ENCODE measurements at places on chromosomes 5 and 9.

- no peak for DNase-seq
Measured at GRCh38 chr9:6945816-6946215, 188.0 kb downstream of the KDM4C start.

DNA sequence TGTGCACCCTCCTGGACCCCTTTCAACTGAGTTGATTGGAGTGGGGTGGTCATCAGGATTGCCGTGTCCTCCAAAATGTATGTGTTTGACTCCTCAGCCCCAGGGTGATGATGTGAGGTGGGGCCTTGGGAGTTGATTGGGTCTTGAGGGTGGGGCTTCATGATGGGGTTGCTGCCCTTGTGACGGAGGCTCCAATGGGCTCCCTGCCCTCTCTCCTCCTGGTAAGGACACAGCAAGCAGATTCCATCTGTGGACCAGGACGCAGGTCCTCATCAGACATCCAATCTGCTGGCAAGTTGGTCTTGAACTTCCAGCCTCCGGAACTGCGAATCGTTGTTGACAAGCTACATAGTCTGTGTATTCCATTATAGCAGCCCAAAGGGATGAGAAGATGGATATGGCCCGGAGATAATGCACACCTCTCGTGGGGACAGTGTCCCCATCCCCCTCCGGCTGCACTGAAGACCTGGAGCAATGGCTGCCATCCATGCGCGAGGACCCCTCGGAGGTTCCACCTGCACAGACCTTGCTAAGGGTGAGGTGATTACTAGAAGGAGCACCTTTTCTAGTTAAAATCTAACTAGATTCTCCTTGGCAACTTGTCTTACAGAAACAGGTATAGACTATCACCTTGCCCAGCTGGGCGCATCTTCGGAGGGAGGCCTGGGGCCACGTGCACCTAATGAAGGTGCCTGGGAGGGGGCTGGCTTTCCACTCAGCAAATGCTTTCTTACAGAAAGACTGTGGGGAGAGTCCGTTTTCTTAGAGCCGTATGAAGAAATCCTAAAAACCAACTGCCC lies 75.7 kb upstream of the IRX4 start:
- DNase-seq, result no peak

GRCh38 chr9:108108852-108109448 lies 619.4 kb upstream of the KLF4 start:
- DNase-seq, result no peak

GRCh38 chr5:85388770-85389169 lies 1004.1 kb upstream of the EDIL3 start:
- DNase-seq, result no peak

DNA sequence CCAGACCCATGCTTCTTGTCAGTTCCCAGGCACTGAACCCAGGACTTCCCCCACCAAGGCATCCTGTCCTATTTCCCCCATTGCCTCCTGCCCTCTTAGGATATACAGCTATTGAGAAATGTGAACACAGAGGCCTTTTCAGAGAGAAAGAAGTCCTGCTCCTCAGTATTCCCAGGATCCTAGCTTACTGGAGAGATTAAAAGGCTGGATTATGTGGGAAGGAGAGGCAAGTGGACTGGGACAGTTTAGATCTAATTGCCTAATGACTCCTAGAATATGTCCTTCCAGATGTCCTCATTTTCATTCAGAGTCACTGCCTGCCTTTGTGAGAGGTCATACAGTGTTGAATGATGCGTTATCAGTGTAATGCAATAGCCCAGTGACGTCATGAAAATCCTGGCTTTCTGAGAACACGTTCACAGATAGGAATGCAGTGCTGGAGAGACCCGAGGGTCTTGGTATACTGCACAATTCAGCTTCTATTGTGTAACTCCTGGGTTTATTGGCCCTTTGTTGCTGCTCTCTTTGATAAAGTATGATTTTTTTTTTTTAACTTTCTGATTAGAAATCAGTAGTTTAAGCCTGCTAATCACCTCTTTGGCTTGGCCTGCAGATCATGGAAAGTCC lies 26.2 kb downstream of the WWC1 start:
- no peak for DNase-seq

DNA sequence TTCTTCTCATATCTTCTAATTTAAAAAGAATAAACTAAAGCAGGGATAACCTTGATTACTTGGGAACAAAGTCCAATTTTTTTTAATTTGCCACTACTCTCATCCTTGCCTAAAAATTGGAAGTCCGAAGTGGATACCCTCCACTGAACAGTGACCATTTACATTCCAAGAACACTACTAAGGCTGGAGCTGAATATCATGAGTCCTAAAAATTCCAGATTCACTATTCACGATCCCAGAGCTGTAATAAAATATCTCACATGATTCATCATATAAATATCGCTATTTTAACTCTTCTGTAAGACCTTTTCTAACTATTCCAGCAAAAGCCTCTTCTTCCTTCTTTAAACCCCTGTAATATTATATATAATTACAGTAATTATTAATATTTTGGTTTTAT lies 57.4 kb downstream of the ATPSCKMT start:
- DNase-seq, result no peak

DNA sequence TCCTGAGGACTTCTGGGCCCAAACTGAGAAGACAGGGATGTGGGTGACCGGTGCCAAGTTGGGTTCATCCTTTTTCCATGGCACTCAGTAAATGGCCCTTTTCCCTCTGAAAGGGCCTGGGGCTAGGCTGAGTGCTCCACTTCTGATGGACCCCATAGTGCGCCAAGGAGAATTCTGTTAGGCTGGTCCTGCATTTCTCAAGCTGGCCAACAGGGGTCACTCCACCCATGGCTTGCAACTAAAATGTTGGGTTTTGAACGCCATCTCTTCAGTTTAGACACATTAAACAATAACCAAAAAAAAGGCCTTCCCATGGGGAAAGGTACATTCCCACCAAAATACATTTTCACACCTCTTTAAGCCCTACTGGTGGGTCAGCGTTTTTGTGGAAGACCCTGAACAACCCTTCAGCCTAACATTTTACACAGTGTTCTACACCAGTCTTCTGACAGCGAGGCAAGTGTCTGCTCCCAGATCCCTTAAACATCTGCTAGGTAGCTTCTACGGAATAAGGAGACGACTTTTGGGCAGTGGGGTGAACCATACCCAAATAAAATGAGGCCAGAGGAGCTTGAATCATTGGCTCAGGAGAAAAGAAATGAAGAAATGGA lies 27.3 kb downstream of the CNTFR start:
- DNase-seq, result no peak

DNA sequence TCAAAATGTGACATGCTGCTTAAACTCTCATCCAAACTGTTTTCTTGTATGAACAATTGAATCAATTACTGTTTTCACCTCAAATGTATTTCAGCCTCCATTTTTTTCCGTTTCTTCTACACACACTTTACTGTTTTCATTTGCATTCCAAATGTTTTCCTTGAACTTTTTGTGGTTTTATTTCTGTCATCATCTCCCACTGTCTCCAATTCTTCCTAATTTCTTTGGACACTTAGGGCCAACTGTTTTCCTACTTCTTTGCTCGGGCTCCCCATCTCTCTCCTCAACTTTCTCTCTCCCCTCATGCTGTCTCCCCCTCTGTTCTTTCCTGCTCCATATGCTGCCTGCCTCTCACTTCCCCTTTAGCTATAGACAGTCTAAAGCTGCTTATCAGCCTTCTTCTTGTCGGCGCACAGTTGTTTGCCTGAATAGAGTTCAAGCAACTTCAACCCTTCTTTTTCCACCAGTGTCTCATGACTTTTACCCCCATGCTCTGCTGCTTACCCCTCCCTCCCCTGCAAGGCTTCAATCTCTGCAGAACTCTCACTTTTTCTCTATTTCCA lies 443.4 kb downstream of the DTWD2 start:
- DNase-seq, result no peak

GRCh38 chr5:177447611-177448243 lies 1.1 kb downstream of the PRR7 start:
- DNase-seq, result peak; percentile 95

DNA sequence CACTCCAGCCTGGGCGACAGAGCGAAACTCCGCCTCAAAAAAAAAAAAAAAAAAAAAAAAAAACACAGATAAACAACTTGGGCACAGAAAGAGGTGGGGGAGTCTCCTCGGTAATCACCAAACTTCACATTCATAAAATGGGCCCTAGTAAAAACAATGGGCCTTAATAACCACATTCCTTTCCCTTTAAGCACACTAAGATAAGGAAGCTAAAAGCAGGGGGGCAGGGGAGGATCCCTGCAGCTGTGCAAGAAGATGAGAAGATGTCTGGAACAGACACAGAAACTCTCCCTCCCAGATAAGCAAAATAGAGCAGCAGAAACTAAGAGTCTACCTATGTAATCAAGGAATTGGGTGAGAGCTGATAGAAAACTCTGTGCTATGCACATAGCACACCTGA lies 111.2 kb upstream of the FAM174A start:
- no peak for DNase-seq
